Activated CD4-positive, alpha-beta T cell treated with anti-CD3 and anti-CD28 coated beads, Interleukin-2, Interleukin-6, amounts not matched to agents 100 ng/mL and 50 ng/mL, durations not matched to agents 16 hours and 8 hours (primary cell): ENCODE measurements at places on chromosomes 12 and 14.

DNA sequence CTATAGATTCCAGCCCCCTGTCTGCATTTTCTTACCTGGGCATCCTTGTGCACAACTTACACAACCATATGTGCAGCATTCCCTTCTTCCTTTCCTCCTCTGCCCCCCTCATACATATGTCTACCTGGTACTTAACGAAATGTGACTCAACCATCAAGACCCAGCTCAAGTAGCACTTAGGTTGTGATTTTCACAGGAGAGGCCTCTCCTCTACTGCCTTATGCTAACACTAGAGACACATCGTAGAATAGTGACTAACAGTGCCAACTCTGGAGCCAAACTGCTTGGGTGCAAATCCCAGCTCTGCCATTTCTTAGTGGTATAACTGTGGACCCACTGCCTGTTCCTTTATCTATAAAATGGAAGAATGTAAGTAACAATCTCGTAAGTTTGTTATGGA is 24.1 kb upstream of the PLEKHA5 start:
- DNase-seq: no peak

DNA sequence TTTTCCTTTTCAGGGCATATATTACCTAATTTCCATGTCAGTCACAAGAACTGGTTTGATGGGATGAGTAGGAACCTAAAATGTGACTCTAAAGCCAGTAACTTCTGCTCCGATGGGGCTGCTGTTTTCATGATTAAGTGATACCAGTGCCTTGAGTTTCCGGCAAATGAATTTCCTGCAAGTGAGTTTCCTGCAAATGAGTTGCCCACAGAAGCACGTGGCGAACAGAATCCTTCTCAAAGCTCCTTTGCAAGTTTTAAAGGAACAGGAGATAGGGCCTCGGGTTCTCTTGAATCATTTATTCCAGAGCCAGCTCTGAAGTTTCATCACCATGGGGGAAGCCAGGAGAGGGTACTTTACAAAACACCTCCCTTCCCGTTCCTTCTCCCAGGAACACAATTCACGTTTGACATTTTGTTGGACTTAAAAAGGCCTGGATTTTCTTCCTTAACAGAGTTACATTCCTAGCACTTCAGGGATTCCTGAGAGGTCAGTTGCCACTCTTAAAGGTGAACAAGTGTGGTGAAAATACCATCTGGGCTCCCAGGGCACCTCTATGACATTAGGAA is 2.2 kb upstream of the PPTC7 start:
- peak; percentile 76 for DNase-seq

GRCh38 chr14:64733321-64733720 is 29.1 kb downstream of the PLEKHG3 start:
- no peak for DNase-seq

DNA sequence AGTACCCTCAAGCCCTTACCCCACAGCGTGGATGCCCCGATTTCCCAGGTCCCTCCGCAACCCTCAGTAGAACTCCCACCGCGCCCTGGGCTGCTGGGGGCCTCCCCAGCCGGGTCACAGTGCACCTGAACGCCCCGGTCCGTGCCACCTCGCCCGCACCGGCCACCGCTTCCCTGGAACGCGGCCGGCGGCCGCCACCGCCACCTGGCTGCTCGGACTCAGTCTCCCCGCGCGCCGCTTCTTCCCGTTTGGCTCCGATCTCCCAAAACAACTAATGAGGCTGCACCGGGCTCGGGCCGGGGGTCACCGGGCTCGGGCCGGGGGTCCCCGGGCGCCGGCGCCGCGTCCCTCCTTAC is 1.0 kb downstream of the ITPK1 start:
- DNase-seq: no peak

DNA sequence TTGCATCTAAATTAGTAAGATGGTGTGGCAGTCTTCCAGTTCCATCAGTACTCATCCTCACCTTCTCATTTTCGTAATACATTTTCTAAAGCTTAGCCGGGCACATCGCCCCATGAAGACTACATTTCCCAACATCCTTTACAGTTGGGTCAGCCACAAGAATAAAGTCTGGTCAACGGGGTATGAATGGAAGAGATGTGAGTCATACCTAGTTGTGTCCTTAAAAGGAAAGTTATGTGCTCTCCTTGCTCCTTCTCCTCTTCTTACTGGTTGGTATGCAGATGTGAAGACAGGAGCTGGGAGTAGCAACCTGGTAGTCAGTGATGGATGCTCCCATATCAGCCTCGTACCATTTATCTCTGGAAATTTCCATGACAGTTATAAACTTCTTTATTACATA is 35.9 kb upstream of the EGLN3 start:
- DNase-seq: no peak

DNA sequence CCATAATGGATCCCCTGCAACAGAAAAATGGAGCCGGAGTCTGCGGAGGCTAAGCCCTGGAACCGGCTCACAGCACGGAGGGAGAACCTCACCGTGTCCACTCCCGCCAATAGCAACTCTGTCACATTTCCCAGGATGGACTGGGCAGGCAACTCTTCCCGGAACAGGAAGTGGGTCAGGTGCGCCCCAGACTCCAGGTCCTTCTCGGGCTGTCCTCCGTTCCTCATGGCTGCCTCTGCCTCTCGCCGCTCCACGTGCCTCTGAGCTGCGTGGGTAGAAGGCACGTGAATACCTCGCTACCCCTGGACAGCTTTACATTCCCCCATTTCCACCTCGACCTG is 2.2 kb downstream of the CYP27B1 start:
- no peak for DNase-seq

- DNase-seq: no peak
Measured at GRCh38 chr12:32467959-32468863, 68.9 kb downstream of the FGD4 start.
